CD4-positive, alpha-beta T cell treated with Interleukin-21 for 1 hour (primary cell): ENCODE measurements at places on chromosomes 3 and 15.

GRCh38 chr3:106341586-106342162, 472.9 kb upstream of the CBLB start:
- DNase-seq: no peak

DNA sequence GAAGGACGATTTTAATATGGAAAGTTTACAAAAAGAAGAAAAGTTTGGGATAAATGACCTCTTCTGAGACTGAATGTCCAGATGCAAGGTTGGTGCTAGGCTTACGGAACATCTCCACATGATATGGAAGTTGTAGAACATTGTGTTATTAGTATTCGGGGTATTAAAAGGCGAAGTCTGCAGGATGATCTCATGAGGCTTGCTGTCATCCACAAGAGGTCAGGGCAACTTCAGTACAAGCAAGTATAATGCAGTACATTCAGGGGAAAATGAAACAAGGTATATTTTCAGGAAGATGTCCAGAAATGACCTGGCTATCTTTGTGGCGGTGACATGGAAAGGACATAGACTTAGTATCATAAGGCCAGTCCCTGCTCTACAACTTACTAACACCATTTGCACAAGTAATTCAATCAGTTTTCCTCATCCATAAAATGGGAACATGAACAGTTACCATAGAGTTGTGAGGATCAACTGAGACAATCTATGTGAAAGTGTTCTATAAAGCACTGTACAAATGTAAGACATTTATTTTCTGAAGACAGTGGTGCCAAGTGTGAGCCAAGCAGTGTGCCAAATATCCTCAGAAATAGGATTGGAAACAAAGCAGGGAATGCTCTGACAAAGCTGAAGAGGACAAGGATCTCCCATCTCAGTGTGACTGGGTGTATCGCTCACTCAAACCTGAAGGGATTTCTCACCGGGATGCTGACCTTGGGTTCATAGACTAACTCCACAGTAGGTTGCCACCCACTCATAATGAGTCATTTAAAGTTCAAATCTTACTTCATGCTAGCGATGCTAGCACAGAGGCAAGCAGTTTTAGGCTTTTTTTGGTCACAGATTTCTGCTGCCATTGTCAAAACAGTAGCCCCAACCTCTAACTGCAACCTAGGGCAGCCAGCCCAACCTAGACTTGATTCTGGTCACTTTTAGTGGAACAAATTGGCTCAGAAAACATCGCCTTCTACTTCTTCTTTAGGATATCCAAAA, 118.3 kb downstream of the TIGIT start:
- DNase-seq: no peak

- DNase-seq: no peak
Observed at GRCh38 chr3:136136454-136136853, 59.7 kb downstream of the MSL2 start.

- DNase-seq: no peak
Observed at GRCh38 chr15:91844928-91845327, 8.6 kb upstream of the SLCO3A1 start.

DNA sequence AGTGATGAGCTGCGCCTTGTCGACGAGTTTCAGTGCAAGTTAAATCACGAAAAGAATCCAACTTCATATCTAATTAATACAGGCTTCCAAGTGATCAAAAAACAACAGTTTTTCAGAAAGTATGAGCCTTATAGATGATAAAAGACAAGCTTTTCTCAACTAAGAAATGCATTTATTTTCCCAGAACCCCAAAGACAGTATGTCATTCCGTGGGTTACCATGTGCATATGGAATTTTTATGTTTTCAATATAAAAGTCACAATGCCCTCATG, 442.8 kb downstream of the MAGI1 start:
- no peak for DNase-seq
